ENCODE measurements at places on chromosomes 11 and 22.

- no peak for DNase-seq
Measured at GRCh38 chr22:44413211-44413610, 84.8 kb downstream of the RTL6 start.

GRCh38 chr11:60905551-60906113 lies 753 bp downstream of the PRPF19 start:
- DNase-seq = no peak

GRCh38 chr22:46390652-46391301 lies 55.3 kb downstream of the TRMU start:
- no peak for DNase-seq

- no peak for DNase-seq
Measured at GRCh38 chr11:35182317-35182939, 43.5 kb downstream of the CD44 start.

DNA sequence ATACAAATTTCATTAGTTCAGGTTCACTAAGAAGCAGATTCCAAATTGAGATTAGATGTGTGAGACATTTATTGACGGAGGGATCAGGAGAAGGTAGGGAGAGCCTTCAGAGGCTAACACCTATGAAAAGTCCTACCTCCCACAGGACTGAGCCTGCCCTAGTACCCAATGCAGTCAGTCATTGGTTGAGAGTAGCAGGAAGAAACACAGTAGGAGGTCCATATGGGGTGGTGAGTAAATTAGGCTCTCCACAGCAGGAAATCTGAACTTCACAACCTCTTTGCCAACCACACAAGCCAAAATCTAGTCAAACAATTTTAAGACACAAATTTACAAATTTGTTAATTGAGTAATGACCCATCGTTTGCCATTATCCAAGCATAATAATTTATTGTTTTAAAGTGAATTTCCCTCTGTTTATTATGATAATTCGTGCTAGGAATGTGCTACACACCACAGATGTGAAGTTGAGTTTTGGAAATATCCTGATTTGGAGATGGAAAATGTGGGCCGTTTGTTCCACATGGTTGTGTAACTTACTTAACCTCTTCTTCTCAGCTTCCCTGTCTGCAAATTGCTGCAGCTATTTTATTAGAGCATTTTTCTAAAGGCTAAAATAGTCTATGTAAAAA lies 542.1 kb downstream of the ETS1 start:
- DNase-seq = no peak

GRCh38 chr11:118841469-118842242 lies 42.0 kb upstream of the CXCR5 start:
- peak; percentile 3 for DNase-seq

GRCh38 chr11:62546929-62547625 lies 471 bp upstream of the AHNAK start:
- DNase-seq = no peak

- DNase-seq = no peak
Measured at GRCh38 chr22:29306175-29306834, at the start of gene GAS2L1. Gene GAS2L1, plus strand, starts transcription at chr22:29306650. Its CDS starts 1,456 bp downstream, at chr22:29308106.

DNA sequence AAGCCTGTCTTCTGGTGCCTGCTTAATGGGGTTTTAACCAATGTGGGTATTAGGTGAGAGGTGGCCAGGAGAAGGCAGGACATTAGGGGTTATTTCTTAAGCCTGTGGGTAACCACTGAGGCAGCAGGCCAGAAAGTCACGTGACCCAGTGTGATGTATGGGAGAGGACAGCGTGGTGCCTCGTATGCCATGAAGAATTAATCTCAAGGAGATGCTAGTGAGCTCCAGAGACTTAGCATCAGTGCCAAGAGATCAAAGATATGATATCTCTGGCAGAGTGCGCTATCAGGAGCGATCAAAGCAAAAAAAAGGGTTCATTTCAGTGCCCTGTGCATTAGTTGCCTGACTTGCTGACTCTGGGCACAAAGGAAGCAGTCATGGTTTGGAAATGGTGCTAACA lies 275.5 kb downstream of the KIRREL3 start:
- no peak for DNase-seq

GRCh38 chr11:76025068-76025467 lies 181.2 kb downstream of the WNT11 start:
- no peak for DNase-seq

GRCh38 chr22:23695141-23695540 lies 4.3 kb downstream of the RGL4 start:
- DNase-seq = no peak

- DNase-seq = no peak
Measured at GRCh38 chr11:132125988-132126871, 755.8 kb downstream of the NTM start.

- no peak for DNase-seq
Measured at GRCh38 chr11:65719871-65720210, 757 bp downstream of the RNASEH2C start.

- no peak for DNase-seq
Measured at GRCh38 chr11:132051704-132052103, 681.3 kb downstream of the NTM start.

DNA sequence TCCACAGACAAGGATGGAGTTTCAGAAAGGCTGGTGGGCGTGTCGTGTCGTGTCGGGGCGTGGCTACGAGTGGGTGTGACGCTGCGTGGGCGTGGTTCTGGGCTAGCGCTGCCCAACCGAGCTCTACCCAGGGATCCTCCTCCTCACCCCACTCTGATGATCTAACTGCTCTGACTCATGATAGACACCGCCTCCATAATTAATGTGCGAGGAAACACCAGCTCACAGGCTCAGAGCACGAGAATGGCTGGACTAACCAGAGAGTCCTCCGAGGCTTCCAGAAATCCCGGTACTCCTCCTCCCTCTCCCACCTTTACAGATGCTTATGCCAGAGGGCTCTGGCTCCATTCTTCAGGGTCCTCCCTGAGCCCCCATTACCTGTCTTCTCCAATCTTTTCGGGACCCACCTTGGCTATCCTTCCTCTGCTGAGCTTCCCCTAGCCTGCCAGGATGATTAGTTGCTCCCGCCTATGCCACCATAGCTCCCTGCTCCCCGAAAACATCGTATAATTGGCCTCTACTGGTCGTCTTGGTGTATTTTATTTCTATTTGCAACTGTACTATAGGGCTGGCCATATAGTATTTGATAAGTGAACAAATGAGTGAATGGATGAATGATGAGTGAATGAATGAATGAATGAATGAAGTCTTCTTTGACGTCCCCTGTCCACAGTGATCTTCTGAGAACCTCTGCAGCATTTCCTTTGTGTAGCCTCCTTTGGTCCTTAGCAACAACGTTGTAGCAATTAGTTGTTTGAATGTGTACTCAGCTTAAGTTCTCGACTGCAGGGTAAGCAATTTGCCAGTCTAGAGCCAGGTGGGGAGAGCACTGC lies 21.7 kb downstream of the TMPRSS13 start:
- peak; percentile 31 for DNase-seq

Measured in effector CD4-positive, alpha-beta T cell (primary cell).